ENCODE measurements at places on chromosomes 6 and 20.

- no peak for DNase-seq
Observed at GRCh38 chr6:138571181-138571580, 71.9 kb upstream of the NHSL1 start.

GRCh38 chr20:47656318-47656717 is 129.0 kb downstream of the SULF2 start:
- no peak for DNase-seq

DNA sequence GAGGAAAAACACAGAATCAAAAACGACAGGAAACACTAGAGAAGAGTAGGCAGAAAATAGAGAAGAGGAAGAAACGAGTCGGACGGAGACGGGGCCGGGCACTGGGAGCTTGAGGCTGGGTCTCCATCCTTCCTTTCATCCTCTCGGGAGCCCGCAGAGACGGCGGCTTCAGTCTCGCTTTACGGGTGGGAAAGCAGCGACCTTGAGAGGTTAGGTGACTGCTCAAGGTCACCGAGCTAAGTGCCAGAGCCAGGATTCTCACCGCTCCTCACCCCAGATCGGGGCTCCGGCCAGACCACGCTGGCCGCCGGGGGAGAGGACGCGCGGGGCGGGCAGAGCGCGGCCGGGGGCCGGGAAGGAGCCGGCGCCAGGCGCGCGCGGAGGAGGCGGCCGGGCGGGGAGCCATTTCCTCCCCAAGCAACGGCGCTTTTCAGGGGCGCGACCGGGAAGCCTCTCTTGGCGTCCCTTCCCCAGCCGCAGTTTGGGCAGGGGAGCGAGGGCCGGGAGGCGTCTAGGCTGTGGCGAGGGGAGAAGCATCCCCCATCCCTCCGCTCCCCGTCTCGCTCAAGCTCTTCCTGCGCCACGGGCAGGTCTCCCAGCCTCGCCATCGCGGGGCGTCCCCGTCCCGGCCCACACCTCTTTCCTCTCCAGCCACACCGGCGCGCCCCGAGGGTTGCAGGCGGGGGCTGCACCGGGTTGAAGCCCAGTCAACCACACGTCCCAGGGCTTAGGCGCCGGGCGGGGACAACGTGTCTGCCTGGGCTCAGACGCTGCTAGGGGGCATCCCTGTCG is 24.1 kb upstream of the MAP3K7 start:
- DNase-seq: peak; percentile 51

- no peak for DNase-seq
Observed at GRCh38 chr6:113843500-113844073, 13.6 kb upstream of the MARCKS start.

- no peak for DNase-seq
Observed at GRCh38 chr6:82866446-82866845, 199.2 kb downstream of the UBE3D start.

GRCh38 chr6:166617359-166617758 is 9.7 kb downstream of the RPS6KA2 start:
- no peak for DNase-seq

- no peak for DNase-seq
Observed at GRCh38 chr6:1626481-1626880, 16.8 kb downstream of the FOXC1 start.

- DNase-seq: no peak
Observed at GRCh38 chr6:6969761-6970223, 138.0 kb upstream of the RREB1 start.

GRCh38 chr6:142207265-142207877 is 60.3 kb downstream of the VTA1 start:
- peak; percentile 78 for DNase-seq

DNA sequence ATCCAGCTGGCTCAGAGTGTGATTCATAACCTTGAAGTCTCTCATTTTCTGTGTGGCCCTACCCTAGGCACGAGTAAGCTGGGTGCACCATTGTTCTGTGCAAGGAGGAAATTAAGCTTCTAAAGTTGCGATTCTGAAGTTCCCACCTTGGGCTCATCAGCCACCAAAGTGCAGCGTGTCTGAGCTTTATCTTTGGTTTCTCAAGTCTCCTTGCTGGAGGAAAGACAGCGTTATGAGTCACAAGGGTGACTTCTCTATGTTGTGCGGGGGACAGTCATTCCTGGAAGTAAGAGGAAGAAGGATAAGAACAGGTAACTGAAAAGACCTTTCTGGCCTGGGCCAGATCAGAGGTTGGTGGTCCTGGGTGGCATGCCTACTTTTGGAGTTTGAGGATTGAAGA is 16.8 kb downstream of the MRAP2 start:
- peak; percentile 17 for DNase-seq

GRCh38 chr6:25193460-25194171 is 85.6 kb upstream of the CARMIL1 start:
- DNase-seq: peak; percentile 98

GRCh38 chr20:6959900-6960312 is 192.4 kb downstream of the BMP2 start:
- no peak for DNase-seq

Measured in GM23248 (cell line).